ENCODE measurements at places on chromosomes 1 and 21.
A peak's percentile ranks its signal among the peaks of the same experiment; 100 is the strongest.

DNA sequence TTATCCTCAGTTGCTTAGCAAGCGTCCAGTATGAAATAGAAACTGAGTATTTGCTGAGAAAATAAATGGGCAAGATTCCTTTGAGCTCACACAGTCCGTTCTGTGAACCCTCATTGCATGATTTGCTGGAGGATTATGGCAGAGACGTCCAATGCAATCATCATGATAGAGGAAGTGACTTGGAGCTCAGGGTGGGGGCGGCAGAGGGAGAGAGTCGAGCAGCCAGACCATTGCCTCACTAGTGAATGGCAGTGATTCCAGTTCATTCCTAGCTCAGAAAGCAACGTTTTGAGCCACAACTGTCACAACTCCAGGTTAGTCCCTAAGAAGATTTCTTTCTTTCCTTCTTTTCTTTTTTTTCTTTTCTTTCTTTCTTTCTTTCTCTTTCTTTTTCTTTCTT, 27.5 kb upstream of the COL9A2 start:
- DNase-seq = no peak

GRCh38 chr1:150387200-150387599, 23.3 kb downstream of the RPRD2 start:
- no peak for DNase-seq

GRCh38 chr1:175918364-175918801, 175.0 kb upstream of the TNR start:
- DNase-seq = no peak

DNA sequence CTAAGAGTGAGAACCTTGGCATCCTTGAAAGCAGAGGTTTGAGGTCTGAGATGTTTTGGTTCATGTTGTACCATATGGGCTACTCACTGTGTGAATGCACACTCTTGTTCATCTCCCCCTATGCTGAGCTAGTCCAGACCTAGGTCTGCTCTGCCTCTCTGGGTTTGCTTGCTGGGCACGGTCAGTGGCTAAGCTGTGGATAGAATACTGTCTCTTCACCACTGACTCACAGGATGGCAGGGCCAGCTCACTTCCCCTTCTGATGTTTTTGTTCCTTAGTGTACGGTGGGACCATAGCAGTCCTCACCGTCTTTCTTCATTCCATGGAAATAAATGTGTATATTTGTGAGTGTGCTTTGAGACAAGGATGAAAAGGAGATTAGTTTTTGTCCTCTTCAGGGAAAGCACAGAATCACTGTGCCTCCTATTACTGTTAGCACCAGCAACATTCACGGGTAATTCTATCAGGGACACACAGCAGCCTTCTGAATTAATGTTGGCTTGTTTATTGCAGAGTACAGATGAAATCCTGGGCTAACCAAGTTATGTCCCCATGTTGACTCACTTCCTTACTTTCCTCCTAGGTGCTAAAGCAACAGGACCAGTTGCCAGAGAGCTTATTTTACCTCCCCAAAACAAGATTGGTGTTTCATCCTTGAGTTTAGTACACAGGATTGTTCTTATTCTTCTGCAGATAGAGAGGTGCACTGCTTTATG, 56.9 kb upstream of the IVNS1ABP start:
- no peak for DNase-seq

DNA sequence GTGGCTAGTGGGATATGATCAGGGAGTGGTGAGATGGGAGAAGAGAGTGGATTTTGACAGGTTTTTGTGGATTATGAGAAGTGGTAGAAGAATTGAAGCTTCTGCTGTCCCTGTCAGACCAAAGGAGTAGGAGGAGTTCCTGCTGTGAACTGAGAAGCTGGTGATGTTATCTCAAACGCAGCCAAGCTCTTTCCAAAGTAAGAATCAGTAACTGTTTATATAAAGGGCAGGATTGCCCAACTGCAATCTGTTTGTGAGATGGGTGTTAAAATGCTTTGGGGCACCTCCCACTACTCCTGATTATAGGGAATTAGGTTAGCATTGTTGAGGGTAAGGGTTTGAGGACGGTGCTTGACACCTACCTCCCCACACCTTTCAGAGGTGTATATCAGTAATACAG, 60.5 kb upstream of the USP25 start:
- DNase-seq = no peak

DNA sequence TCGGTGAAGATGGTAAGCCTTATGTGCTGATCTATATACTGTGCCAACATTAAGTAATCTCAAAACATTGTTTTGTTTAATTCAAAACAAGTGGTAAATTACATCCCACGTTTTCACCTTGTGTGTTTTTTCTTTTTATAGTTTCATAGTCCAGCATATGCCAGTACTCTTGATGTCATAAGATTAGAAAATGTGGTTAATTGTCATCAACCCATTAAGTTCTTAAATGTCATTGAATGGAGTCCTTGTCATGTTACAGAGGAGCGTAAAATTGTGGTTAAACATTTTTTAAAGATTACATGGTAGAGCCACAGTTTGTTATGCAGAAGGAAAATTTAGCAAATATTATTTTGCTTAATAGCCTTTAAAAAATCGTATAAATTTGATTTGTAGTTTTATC, 93.1 kb downstream of the FNBP1L start:
- no peak for DNase-seq

DNA sequence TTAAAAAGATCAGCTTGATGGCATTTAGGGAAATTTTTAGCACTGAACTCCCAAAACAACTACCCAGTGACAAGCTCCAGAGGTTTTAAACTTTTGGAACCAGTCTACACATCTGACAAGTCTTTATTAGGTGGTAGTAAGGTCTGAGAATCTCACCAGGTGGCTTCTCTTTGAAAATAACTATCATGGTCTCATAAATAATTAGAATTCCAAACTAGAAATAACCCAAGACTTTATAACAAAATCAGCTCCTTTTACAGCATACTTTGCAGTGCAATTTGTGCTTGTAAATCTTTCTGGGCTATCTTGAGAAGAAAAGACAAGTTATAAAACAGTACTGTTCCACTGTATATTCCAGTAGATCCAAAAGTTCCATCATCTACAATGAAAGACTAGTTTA, 108.7 kb downstream of the LTN1 start:
- DNase-seq = no peak

DNA sequence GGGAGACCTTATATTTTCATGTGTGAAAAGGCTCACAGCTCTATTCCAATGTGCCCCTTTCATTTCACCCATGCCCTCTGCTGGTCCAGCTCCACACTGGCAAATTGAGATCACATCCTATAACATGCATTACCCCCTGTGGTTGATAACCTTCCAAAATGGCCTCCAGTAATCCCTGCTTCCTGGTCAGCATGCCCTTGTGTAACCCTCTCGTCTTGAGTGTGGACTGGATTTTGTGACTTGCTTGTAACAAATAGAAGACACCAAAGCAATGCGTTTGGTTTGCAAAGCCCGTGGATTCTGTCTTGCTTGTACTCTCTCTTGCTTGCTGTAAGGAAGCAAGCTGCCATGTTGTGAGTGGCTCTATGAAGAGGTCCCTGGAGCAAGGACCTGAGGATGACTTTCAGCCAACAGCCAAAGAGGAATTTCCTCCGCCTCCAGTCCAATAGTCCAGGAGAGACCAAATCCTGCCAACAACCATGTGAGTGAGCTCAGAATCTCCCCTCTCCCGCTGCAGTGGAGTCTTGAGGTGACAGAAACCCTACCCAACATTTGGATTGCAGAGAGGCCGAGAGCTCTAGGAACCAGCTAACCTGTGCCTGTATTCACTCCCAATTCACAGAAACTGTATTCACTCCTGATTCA, 17.4 kb downstream of the KCNA10 start:
- DNase-seq = no peak

GRCh38 chr1:92476071-92476631, 10.6 kb downstream of the GFI1 start:
- peak; percentile 20 for DNase-seq

- DNase-seq = no peak
Observed at GRCh38 chr1:160522622-160523345, at the start of gene SLAMF6. TSS of gene SLAMF6 (minus strand) at chr1:160523255. CDS start at chr1:160523192, 63 bp downstream.

DNA sequence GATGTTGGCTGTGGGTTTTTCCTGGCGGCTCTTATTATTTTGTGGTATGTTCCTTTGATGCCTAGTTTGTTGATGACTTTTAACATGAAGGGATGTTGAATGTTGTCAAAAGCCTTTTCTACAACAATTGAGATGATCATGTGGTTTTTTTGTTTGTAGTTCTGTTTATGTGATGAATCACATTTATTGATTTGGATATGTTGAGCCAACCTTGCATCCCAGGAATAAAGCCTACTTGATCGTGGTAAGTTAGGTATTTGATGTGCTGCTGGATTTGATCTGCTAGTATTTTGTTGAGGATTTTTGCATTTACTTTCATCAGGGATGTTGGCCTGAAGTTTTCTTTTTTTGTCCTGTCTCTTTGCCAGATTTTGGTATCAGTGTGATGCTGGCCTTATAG, 28.5 kb downstream of the CD55 start:
- no peak for DNase-seq

GRCh38 chr1:14629363-14630014, 31.0 kb downstream of the KAZN start:
- no peak for DNase-seq

DNA sequence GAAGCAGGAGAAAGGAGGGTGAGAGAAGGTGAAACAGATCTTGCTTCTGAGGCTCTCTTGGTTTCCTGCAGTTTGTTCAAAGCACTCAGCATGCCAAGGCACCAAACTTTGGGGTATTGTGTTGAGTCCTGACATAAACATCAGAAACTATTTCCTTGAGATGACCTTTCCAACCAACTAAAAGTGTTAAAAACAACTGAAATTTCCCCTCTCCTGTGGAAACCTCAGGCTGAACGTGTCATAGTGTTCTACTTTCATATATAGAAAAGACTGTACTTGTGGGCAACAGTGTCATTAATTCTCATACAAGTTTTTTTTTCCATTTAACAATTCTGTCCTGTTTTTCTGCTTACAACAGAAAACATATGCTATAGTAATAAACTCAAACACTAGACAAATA, 6.3 kb upstream of the LYST start:
- DNase-seq = no peak

DNA sequence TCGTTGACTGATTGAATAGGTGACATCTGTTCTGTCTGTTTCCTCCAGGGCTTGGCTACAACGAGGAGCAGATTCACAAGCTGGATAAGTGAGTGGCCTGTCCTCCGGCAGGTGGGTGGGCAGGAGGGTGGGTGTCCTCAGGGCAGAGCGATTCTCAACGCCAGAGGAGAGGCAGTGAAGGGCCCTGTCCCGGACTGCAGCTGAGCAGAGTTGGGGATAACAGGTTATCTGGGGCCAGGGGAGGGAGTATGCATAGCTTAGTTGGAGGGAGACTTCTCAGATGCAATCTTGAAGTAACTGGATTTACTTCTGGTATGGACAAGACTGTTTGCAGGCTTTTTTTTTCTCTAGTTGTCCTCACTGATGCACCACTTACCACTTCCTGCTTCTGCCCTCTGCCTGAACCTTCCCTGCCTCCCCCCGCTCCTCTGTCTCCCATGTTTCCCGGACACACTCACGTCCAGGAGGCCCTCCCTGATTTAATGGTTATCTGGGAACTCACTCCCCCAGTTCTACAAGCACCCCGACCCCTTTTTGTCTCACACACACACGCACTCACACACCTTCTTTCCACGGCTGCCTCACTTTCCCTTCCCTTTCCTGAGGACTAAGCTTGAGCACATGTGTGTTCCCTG, 16.4 kb upstream of the RASSF5 start:
- no peak for DNase-seq

GRCh38 chr1:103457886-103458455, 67.5 kb upstream of the RNPC3 start:
- DNase-seq = peak; percentile 13

DNA sequence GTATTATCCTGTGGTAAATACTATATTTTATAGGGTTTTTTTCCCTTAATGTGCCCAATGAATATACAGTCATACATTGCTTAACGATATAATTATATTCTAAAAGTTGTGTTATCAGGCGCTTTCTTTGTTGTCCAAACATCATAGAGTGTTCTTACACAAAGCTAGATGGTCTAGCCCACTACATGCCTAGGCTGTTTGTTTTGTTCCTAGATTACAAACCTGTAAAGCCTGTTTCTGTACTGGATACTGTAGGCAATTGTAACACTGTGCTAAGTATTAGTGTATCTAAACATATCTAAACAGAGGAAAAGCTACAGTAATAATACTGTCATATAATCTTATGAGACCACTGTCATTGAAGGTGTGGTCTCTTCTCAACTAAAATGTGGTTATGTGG, 242.6 kb upstream of the C1orf105 start:
- DNase-seq = no peak

- no peak for DNase-seq
Observed at GRCh38 chr1:33932871-33933270, 69.0 kb downstream of the HMGB4 start.

- peak; percentile 89 for DNase-seq
Observed at GRCh38 chr1:6245086-6245868, 1.3 kb downstream of the HES3 start.

DNA sequence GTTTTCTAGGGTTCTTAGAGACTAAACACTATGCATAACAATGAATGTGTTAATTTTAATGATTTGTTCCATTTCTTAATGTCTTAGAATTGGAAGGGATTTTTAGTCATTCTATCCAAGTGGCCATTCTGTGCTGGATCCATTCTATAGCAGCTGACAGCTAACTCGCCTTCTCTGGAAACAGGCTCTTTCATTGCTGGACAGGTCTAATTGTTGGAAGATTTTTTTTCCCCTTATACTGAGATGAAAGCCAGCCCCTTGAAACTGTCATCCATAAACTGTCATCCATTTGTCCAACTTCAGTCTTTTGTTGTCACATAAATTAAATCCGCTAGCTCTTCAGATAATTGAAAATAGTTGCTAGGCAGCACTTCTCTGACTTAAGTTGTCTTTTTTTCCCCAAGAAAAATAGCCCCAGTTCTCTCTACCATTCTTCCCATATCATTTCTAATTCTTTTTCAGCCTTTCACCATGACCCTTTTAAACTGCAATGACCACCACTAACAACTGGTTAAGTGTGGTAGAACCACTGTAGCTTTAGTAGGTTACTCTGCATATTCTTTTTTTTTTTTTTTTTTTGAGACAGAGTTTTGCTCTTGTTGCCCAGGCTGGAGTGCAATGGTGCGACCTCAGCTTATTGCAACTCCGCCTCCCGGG, 19.7 kb downstream of the AK4 start:
- no peak for DNase-seq

DNA sequence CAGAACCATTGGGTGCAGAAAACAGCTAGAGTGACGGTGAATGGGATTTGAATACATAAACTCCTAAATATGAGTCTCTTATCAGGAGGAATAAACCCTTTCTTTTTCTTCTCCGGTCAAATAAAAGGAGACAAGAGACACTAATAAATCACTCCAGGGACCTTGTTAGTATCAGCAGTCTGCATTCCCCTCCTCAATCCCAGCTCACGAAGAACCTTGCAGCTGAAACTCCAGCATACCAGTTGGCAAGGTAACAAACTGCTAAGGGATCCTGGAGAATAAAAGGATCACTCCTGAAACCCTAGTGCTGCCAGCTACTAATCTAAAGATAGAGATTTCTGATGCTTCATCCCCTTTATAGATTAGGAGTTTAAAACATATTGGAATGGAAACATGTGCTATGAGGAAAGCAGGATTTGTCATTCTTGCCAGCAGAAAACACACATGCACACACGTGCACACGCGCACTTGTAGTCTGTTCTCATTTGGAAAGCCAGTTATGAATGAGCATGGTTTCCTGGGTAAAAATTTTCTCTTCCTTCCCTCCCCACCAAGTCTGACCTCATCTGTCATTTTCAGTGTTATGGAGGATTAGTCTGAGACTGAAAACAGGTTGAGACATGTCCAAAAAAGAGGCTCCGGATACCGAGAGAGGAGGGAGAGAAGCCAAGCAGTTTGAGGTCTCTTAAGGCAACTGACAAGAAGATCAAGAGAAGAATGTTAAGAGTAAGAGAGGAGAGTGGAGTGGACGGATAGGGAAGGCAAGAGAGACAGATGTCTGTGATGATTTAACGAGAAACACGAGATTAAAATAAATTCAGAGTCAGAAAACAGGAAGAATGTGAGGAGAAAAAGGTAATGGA, 10.9 kb downstream of the IER5 start:
- no peak for DNase-seq

All from WTC11 (cell line).